Aorta (tissue), 5 donors: ENCODE measurements at places on chromosomes 12 and 14. TPM values are rescaled to one million over a fixed set of nuclear protein-coding genes. Genes with fewer than 3 reads are reported as not detected.

KCNK10 gene
- polyA plus RNA-seq = not detected

IRAK3 gene
- 5.0 TPM for polyA plus RNA-seq

HOXC9 gene
- polyA plus RNA-seq = not detected

NRL gene
- 0.63 TPM for polyA plus RNA-seq

CAND1 gene
- 10.9 TPM for polyA plus RNA-seq

ACVRL1 gene
- polyA plus RNA-seq = 13.5 TPM

TDP1 gene
- 4.5 TPM for polyA plus RNA-seq

SPIC gene
- polyA plus RNA-seq = not detected

FNTB gene
- polyA plus RNA-seq = 4.4 TPM

KCNK13 gene
- polyA plus RNA-seq = 0.26 TPM

CD27 gene
- polyA plus RNA-seq = 0.88 TPM

TRHDE gene
- polyA plus RNA-seq = 0.13 TPM

PRKD1 gene
- polyA plus RNA-seq = 18.6 TPM

MYF6 gene
- not detected for polyA plus RNA-seq

GPX2 gene
- 16.8 TPM for polyA plus RNA-seq

POTEG gene
- polyA plus RNA-seq = not detected

C12orf60 gene
- 1.9 TPM for polyA plus RNA-seq

NKX2-8 gene
- not detected for polyA plus RNA-seq

EXOC3L4 gene
- polyA plus RNA-seq = not detected

MMP19 gene
- polyA plus RNA-seq = 8.9 TPM

STAT6 gene
- polyA plus RNA-seq = 382 TPM

GLT8D2 gene
- polyA plus RNA-seq = 30.7 TPM

ETFRF1 gene
- polyA plus RNA-seq = 41.9 TPM

HOXC12 gene
- polyA plus RNA-seq = not detected

CD69 gene
- polyA plus RNA-seq = not detected

FGF6 gene
- not detected for polyA plus RNA-seq

SMOC1 gene
- 5.8 TPM for polyA plus RNA-seq

PHETA1 gene
- polyA plus RNA-seq = 6.9 TPM

ACSS3 gene
- 8.2 TPM for polyA plus RNA-seq

KRT8 gene
- polyA plus RNA-seq = 323 TPM

INF2 gene
- polyA plus RNA-seq = 185 TPM

GPRC5A gene
- polyA plus RNA-seq = 8.4 TPM

KCTD10 gene
- 79.7 TPM for polyA plus RNA-seq

PROX2 gene
- polyA plus RNA-seq = not detected

SLC17A8 gene
- polyA plus RNA-seq = not detected

ANG gene
- 30.3 TPM for polyA plus RNA-seq

CAPZA3 gene
- not detected for polyA plus RNA-seq

WNT1 gene
- polyA plus RNA-seq = not detected

CLEC4D gene
- 0.10 TPM for polyA plus RNA-seq

MMP17 gene
- polyA plus RNA-seq = 1.0 TPM

HSPA2 gene
- polyA plus RNA-seq = 6.6 TPM

GUCY2C gene
- not detected for polyA plus RNA-seq

TBC1D30 gene
- polyA plus RNA-seq = 1.9 TPM

FCF1 gene
- 22.6 TPM for polyA plus RNA-seq

ANHX gene
- not detected for polyA plus RNA-seq

GPR68 gene
- polyA plus RNA-seq = not detected

TMEM119 gene
- polyA plus RNA-seq = 1.4 TPM

RERG gene
- 66.9 TPM for polyA plus RNA-seq
